ENCODE measurements at places on chromosomes 5 and 9.
A peak's percentile ranks its signal among the peaks of the same experiment; 100 is the strongest.

GRCh38 chr5:68406767-68407241, 191.2 kb downstream of the PIK3R1 start:
- DNase-seq: peak; percentile 21

DNA sequence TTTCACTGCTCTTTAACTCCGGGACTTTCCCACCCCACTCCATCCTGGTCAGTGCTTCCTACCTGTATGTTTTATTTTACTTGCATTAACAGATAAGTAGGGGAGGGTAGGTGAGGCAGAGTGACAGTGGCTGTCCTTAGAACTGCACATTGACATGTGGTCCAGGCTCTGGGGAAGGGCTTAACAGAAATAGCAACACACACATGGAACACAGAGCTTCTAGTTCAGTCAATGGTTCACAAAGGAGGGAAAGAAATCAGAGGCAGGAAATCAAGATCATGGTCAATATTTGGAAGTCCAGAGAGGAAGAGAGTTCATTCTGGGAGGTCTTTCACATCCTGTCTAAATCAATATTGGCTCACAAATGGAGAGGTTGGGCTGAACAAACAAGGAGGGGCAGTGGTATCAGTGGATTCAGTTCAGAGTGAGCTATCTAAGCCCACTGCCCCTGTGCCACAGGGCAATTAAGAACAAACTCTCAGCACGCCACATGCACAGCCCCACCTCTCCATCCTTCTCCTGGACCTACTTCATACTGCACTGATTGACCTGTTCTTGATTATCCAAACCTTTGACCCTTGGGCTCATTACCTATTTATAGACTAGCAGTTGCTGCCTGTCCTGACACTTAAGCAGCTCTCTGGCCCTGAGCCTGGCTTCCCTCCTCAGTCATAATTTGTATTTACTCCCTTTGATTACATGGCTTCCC, 6.2 kb upstream of the VPS13A start:
- no peak for DNase-seq

- peak; percentile 29 for DNase-seq
These were observed 494 bp upstream of the CXXC5 start for GRCh38 chr5:139647506-139648204.

GRCh38 chr9:134320868-134321471, 5.3 kb upstream of the RXRA start:
- peak; percentile 99 for DNase-seq

GRCh38 chr5:129125819-129126218, 31.3 kb downstream of the ISOC1 start:
- DNase-seq: peak; percentile 44

DNA sequence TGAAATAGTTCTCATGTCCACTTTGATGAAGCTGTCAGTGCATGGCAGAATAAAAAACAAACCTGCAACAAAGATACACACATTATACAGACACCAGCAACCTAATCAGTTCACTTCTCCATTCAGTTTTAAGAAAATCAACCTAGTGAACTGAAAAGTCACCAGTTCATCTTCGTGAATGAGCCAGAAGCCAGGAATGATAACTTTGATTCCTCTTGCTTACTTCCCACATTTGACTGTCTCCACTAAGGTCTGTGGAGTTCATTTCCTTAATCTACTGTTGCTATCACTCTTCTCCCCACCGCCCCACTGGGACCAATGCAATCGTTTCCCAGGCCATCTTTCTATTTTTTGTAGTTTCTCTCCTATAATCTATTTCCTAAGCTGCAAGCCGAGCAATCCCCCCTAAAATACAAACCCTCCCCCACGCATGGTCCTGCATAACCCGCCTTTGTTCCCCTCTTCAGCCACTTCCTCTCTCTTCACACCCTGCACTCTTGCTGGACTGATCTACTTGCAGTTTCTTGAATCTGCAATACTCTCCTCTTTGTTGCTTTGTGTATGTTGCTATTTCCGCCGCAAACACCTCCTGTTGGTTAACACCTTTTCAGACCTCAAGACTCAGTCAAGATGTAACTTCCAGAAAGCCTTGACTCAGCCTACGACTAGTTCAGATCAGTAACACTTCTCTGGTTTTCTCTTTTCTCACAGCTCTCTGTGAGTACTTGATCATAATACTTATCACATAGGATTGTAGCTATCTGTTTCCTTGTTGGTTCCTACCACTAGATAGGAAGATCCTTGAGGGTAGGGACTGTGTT, 16.6 kb downstream of the STOM start:
- peak; percentile 32 for DNase-seq

DNA sequence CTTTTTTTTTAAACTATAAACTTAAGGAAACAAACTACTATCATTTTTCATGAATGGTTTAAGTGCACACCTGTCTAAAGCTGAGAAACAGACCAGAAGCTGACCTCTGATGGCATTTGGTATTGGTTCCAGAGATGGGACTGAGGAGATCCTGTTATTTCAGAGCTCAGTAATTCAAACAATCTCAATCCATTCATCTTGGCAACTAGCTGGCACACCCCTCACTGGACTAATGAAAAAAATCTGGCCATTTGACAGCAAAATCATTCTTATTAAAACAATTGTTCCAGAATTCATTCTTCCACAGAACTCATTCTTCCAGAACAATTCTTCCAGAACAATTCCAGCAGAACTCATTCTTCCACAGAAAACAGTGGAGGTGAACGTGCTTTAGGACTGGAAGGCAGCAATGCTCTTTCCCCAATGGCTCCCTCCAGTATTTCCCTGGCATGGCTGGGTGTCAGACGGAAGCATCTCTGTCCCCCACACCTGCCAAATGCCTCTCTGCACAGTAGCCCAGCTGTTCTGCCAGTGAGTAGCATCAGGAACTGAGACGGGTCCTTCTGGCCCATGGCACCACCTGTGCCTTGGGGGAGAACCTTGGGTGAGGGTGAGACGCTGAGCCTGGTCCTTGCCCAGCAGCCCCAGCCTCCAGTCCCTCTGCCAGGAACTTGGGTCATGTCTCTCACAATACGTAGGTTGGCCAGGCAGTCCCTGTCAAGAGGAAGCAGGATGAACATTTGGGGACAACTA, 87.5 kb upstream of the EQTN start:
- DNase-seq: no peak

DNA sequence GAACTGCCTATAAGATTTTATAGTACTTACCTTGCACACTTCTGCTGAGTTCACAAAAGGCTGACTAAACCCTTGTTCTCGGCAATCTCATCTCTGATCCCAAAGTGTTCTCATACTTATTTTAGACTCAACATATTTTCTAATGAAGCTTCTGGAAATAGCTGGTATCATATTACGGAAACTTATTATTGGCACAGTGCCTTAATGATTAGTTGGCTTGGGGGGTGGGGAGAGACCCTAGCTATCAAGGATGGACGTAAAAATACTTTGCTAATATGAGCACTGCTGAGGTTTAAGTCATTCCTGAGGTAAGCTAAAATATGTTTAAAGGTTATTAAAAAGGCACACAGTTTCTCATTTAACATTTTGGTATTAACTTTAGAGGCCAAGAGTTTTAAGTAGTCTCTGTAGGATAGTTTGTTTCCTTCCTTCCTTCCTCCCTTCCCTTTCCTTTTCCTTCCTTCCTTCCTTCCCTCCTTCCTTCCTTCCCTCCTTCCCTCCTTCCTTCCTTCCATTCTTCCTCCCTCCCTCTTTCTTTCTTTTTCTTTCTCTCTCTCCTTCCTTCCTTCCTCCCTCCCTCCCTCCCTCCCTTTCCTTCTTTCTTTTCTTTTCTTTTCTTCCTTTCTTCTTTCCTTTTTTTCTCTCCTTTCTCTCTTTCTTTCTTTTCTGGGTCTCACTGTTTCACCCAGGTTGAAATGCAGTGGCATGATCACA, 31.5 kb downstream of the ZSWIM6 start:
- DNase-seq: no peak

DNA sequence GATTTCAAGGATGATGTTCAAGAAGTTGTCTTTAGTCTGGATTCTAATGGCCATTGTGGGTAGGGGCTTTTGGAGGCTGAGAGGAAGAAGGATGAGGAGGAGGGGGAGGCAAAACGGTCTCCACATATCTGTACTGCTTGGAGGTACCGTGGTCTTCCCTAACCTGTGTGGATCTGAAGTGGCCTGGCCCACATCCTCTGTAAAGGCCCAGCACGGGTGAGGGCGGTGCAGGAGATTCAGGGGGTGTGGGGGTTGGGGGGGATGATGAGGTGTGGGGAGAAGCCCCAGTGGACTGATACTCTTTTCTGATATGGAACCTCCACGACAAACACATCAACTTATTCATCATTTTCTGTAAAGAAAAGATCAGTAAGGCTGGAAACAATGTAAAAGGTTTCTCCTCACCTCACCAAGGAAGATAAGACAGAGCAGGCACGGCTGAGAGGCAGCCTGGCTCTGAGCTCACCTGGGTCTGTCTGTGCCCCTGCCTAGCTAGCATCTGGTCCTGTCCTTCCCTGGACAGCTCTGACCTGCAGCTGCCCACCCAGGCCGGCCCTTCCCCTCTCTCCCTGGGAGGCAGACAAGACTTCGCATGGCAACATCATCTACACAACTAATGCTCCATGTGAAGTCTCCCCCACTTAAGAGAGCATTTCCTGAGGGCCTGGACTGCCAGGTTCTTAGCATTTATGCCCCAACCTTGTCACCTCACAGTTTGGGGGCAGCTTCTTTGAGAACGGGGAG, 5.6 kb upstream of the IL3 start:
- no peak for DNase-seq

- DNase-seq: no peak
These were observed 246.6 kb upstream of the CCNG1 start for GRCh38 chr5:163190784-163191183.

DNA sequence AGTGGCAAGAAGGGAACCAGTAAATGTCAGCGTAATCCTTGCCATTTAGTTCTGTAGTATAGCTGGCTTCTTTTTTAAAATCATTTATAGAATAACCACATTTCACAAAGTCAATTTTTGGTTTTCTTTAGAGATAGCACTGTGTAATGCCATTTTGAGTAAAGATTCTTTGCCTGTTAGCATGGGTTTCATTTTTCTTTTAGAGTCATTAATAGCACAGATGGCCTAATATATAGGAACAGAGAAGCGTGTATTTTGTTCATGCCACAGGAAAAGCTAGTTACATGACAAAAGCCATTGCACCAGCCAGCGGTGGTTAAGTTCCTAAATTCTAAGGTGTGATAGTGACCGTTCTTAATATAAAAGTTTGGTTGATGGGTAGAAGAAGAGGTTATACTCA, 1363.9 kb downstream of the MAT2B start:
- DNase-seq: no peak

DNA sequence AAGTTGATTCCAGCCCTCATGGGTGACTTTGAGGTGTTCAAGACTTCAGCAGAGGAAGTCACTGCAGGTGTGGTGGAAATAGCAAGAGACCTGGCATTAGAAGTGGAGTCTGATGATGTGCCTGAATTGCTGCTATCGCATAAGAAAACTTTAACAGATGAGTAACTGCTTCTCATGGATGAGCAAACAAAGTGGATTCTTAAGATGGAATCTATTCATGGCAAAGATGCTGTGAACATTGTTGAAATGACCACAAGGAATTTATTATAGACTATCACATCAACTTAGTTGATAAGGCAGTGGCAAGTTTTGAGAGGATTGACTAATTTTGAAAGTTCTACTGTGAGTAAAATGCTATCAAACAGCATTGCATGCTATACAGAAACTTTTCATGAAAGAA, 17.1 kb upstream of the POU4F3 start:
- no peak for DNase-seq

DNA sequence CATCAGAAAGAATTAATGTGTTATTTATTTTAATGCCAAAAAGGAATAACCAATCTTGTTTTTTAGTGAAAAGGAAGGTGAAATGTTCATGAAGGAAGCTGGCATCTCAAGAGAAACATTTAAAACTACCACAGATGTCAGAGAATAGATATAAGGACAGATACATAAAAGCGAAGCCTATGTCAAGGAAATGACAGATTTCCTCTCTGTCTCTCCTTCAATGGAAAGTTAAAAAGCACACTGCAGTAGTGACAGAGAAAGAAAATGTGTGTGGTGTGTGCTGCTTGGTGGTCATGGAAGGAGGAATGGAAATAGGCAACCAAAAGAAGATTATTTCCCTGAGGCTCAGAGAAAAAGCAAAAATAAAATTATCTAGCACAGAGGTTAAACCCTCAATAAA, 9.2 kb downstream of the WNT8A start:
- no peak for DNase-seq

DNA sequence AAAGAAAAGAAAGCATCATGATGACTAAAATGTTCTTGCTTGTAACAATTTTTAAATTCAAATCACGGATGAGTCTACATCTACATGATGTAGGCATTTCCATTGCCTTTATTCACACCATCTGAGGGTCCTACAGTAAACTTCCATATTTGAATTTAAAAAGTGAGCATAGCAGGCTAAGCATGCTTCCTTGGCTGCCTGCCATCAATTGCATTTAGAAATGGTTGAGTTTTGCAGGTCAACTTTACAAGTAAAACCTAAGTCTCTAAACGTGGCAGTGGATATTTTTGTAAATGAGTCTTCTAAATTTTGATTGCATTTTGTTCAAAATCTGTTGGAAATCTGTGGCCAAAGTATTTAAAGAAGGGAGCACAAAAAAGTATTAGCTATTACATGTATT, 136.5 kb upstream of the PTCH1 start:
- DNase-seq: no peak

- DNase-seq: peak; percentile 8
These were observed 38.9 kb downstream of the TPPP start for GRCh38 chr5:654071-654778.

- no peak for DNase-seq
These were observed 64.6 kb upstream of the HAND1 start for GRCh38 chr5:154542581-154542980.

GRCh38 chr9:18020121-18020745, 441.4 kb downstream of the SH3GL2 start:
- no peak for DNase-seq

DNA sequence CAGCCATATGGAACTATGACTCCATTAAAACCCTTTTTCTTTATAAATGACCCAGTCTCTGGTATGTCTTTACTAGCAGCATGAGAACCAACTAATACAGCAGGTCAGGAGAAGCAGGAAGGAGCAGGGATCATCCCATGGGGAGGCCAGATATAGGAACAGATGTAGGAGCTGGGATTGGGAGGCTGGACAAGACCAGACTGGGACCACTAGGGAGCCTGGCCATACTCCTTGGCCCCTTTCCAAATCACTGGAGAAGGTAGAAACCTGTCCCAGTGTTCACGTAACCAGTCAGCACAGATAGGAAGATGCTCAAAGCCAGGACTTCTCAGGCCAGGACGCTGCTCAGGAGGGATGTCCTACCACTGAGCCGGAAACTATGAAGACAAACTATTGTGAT, 95.5 kb downstream of the LMX1B start:
- DNase-seq: no peak

DNA sequence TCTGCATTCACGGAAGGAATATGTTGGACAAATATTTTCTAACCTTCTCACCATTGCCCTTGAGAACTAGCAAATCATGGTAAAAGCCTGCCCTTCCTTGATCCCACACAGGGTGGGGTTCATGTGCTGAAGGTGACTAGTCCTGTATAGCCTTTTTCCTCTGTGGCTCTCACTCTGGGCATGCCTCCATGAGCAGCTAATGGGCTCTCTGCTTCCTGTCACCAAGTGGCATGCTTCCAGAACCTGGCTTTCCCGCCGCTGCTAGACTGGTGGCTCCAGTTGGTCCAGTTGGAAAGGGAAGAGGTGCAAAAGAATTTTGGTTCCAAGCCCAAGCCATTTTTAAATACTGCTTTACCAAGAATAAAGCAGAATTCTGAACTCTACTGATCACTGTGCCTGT, 35.5 kb downstream of the FBXO10 start:
- DNase-seq: no peak

GRCh38 chr5:72187388-72188075, 80.3 kb downstream of the MAP1B start:
- no peak for DNase-seq

All from MV-4-11 (cell line).